ENCODE measurements at places on chromosomes 4 and X. TPM values are rescaled to one million over a fixed set of nuclear protein-coding genes. Genes with fewer than 3 reads are reported as not detected.

Gene SH3TC1
- total RNA-seq, result 64.9 TPM

Gene RGN
- 4.6 TPM for total RNA-seq

Gene RNF212
- 4.2 TPM for total RNA-seq

Gene NLGN3
- total RNA-seq, result 0.48 TPM

Gene TCEAL6
- total RNA-seq, result not detected

Gene NIPAL1
- total RNA-seq, result 0.51 TPM

Gene GAGE1
- not detected for total RNA-seq

Gene SEL1L3
- 13.7 TPM for total RNA-seq

Gene MAGIX
- 1.6 TPM for total RNA-seq

Gene PPBP
- 1.3 TPM for total RNA-seq

All from mesenteric fat pad (tissue), 1 donor.